ENCODE measurements at places on chromosomes 7 and 10.

- DNase-seq: no peak
These were observed 70.9 kb downstream of the CARD11 start for GRCh38 chr7:2972835-2973161.

GRCh38 chr7:133688483-133689239, 435.8 kb downstream of the EXOC4 start:
- no peak for DNase-seq

- no peak for DNase-seq
These were observed 32.8 kb upstream of the MEOX2 start for GRCh38 chr7:15719311-15719710.

GRCh38 chr10:71747551-71748523, 25.5 kb downstream of the VSIR start:
- DNase-seq: no peak

DNA sequence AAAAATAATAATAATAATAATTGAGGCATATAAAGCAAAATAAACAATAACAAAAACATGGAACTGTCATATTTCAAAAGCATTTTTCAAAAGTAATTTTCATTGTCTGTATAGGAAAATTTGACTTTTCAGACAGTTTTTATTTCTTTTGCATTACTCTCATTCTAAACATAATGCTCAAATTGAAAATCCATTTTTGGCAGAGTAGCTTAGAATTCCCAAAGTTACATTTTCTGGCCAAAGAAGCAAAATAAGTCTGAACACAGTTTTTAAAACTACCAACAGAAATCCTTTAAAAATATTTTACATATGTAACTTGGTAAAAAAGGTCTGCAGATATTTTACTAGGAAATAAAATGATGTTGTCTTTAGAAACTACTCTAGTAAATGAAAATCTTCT, 535.4 kb downstream of the ANKRD7 start:
- no peak for DNase-seq

GRCh38 chr7:132373041-132373440, 203.2 kb downstream of the PLXNA4 start:
- DNase-seq: no peak

GRCh38 chr10:29598851-29599311, 35.9 kb downstream of the SVIL start:
- DNase-seq: no peak

DNA sequence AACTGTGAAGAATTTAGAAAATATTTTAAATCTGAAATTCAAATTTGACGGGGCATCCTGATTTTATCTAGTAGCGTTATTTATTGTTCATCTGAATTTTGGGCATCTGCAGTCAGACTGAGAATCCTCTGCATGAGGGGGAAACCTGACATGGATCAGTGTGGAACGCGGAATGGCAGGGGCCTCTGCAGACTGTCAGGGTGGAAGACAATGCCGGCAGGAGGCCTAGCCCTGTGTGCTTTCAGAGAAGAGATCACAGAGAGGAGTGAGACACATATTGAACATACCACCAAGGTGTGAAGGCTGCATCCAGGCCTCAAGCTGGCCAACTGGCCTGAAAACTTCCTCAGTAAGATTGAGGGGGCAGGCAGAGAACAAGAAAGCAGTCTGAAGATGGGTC, 921.1 kb upstream of the GHITM start:
- DNase-seq: no peak

DNA sequence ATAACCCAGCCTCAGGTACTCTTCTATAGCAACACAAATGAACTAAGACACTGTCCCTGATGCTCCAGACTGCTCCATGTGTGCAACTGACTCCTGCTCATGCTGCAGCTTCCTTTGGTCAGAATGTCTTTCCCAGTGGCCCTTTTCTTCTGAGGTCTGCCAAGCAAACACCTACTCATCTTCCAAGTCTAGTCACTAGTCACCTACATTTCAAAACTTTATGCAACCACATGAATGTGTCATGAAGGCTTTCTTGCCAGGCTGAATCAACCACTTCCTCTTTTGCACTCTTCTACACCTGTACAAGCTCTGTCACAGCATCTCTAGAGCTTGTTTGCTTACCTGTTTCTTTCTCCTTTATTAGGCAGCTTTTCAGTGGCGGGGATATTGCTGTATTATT, 75.8 kb downstream of the LSMEM1 start:
- no peak for DNase-seq

GRCh38 chr10:87740254-87740655, 77.8 kb downstream of the ATAD1 start:
- DNase-seq: no peak

- no peak for DNase-seq
These were observed 153.0 kb downstream of the DIP2C start for GRCh38 chr10:536371-536925.

DNA sequence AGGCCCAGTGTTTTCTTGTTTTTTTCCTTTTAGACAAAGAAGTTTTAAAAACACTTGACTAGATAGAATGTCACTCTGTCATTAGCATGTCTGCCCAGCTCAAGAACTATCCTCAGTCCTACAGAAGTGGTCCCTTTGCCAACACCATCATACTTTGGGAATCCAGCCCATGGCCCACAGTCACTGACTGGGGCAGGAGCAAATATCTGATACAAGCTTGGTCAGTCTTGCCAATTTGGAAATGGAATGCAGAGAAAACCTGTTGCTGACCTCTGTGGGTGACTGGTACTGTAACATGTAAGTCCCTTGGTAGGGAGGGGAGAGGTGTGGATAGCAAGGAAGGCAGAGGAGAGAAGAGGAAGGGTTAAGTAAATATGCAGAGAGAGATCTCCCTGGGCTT, 47.8 kb downstream of the IPMK start:
- DNase-seq: no peak

GRCh38 chr7:19202599-19202998, 57.4 kb upstream of the FERD3L start:
- DNase-seq: no peak

DNA sequence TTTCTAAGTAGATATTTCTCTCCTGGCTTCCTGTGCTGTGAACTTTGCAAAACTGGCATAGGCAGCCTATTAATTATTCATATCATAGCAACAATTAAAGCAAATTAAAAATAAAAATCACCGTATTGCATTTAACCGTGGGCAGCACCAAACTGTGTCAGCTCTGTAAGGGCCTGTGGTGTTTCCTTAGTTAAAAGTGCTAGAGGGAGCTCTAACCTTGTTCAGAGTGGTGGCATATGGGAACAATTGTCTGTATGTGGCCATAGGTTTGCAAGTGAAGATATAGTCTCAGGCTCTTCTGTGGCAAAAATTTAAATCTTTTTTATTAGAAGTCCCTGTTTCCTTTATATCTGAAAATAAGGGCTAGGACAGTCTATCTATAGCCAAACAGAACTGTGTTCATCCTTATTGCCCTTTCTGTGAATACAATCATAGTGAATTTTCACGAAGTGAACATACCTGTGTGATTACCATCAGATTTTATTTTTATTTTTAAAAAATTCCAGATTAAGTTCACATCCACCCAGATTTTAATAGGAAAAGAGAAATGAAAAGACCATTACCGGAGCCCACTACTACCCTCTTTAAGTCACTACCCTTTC, 92.6 kb downstream of the POLL start:
- DNase-seq: peak; percentile 45

DNA sequence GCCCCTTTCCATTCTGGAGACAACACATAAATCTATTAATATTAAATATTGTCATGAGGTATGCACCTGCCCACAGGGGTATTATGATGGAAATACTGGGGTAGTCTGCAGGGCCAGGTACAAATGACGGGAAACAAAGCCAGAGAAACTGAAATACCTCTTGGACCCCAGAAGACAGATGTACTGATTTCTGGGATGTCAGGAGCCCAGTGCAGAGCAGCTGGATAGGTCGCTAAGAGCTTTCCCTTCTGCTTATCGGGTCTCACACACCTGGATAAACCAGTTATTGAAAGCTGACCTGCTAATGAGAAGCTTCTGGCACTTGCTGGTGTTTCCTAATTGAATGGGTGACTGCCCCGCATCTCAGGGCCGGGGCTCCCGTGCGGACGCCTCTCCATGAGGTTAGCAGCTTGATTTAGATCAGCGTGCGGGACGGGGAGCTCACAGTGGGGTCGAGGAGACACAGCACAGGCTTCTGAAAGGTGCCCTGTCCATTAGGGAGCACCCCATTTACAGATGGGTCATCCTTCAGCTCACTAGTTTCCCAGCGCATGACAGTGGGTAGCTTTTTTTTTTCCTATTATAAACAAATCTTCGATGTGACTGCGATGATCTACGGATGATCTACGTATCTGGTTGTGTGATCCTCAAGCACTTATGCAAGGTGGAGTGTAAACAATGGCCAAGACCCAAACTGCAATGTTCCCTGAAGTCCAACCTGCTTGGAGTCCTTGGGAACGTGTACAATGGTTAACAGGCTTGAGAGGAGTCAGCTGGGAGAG, 1.5 kb upstream of the INSIG1 start:
- DNase-seq: no peak

- no peak for DNase-seq
These were observed 15.6 kb downstream of the RHEB start for GRCh38 chr7:151503902-151504714.

DNA sequence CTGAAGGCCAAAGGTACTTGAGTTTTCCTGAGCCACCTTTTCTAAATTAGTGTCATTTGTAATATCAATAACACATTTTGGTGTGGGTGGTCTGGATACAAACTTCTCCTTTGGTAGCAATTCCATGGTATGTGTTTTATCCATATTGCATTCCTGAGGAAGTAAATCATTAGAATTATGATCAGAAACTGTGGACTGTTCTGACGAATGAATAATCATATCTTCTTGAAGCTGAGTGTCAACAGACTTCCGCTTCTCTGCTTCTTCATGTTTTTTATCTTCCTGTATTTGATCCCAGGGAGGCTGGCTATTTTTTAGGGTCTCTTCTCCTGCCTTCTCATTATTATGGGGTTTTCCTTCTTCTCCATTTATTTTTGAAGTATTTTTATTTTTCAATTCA, 81.4 kb downstream of the NRBF2 start:
- DNase-seq: no peak

GRCh38 chr10:130928306-130928705, 383.2 kb downstream of the TCERG1L start:
- DNase-seq: no peak

- no peak for DNase-seq
These were observed 34.5 kb upstream of the C10orf120 start for GRCh38 chr10:122733931-122734665.

DNA sequence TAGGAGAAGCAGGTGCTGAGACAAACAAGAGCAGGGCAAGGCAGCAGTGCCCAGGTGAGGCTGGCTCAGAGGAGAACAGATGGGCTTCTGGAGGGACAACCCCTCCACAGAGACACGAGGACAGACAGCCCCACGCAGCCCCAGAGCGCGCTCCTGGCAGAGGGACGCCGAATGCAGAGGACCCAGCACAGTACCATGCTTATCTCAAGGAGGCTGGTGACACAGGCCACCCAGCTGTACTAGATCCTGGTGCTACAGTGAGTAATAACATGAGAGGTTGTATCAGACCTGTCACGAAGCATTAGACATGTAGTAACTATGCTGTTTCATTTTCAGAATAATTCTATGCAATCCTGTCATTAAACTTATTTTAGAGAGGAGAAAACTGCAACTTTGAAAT, 60.4 kb upstream of the NCAPG2 start:
- no peak for DNase-seq

GRCh38 chr10:88525371-88526069, 57.6 kb downstream of the RNLS start:
- no peak for DNase-seq

DNA sequence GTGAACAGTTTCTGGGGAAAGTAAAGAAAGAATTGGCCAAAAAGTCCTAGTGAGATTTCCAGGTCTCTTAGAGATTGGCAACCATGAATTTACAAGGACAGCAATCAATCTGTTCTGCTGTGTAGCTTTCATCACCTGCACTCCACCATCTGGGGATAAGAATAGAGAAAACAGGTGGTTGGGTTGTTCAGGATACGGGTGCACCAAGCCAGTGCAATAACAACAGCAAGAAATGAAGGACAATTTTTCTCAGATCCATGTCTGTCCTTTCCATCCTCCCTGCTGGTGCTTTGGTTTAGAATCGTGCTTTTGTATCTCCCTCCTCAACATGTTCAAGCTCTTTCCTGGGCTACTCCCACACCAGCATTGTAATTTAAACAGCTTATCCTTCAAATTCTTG, 787.7 kb downstream of the GRID1 start:
- DNase-seq: no peak

DNA sequence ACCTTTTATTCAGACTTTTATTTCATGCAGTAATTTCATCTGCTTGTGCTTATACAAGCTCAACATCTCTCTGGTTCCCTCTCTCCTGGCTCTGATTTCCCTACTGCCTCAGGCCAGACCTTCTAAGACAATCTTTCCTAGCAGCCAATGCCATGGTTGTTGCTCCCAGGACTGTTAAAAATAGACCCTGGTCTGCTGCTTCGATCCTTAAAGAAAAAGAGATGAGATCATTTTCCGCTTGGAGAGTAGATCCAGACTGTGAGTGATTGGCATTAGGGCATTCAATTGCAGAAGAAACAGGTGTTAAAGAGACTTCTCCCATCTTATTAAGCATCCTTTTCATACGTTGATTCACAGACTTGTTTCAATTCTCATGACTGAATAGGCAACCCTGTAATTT, 68.4 kb upstream of the ITGB1 start:
- DNase-seq: no peak

GRCh38 chr10:104307576-104308438, 30.5 kb downstream of the ITPRIP start:
- no peak for DNase-seq

DNA sequence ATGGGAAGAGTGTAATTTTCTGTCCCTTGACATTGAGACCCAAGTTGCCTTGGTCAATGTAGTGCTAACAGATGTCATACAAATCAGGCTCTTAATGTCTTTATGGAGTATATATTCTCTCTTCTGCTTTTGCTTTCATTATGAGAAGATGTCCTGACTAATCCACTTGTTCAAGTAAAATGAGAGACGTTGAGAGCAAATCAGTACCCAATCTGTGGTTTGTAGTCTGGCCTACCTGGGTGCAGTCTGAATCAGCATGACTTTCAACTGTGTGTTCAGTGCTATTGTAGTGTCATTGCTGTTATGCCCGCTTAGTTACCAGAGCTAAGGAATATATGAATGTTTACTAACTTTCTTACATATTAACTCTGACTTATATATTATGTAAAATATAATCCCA, 612.4 kb downstream of the ANKRD7 start:
- no peak for DNase-seq

DNA sequence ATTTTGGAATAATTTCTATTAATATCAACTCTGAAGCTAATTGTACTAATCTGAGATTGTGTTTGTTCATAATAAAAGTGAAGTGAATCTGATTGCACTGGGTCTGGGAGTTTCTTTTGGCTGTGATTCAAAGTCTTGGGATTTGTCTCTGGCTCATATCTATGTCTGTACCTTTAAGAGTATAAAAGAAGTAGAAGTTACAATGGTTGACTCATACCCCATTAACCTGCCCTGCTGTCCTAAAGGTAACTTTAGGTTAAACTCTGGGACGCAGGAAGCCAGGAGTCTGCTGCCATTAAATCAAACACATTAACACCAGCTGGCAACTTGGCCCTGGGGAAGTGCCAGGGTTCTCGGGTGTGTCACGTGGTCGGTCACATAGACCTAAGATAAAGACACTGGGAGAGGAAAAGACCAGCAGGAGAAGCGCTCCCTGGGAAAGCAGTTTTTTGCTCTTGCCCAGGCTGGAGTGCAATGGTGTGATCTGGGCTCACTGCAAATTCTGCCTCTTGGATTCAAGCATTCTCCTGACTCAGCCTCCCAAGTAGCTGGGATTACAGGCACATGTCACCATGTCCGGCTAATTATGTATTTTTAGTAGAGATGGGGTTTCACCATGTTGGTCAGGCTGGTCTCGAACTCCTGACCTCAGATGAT, 17.8 kb downstream of the SCD start:
- DNase-seq: peak; percentile 44

- DNase-seq: no peak
These were observed 22.8 kb downstream of the DNAJB6 start for GRCh38 chr7:157359581-157359980.

- no peak for DNase-seq
These were observed 2.4 kb upstream of the UNC5B start for GRCh38 chr10:71209731-71210541.

Measured in HEK293T (cell line).